ENCODE measurements at places on chromosomes 7 and 10.

GRCh38 chr7:6250364-6250833 is 22.0 kb downstream of the CYTH3 start:
- DNase-seq: no peak

GRCh38 chr10:133140417-133141143 is 19.4 kb upstream of the KNDC1 start:
- peak; percentile 22 for DNase-seq

- DNase-seq: no peak
These were observed 225.5 kb upstream of the GNAI1 start for GRCh38 chr7:79909176-79909575.

- DNase-seq: no peak
These were observed 187.4 kb upstream of the TMEM72 start for GRCh38 chr10:44723619-44724325.

- no peak for DNase-seq
These were observed 483.6 kb downstream of the INHBA start for GRCh38 chr7:41219276-41219675.

DNA sequence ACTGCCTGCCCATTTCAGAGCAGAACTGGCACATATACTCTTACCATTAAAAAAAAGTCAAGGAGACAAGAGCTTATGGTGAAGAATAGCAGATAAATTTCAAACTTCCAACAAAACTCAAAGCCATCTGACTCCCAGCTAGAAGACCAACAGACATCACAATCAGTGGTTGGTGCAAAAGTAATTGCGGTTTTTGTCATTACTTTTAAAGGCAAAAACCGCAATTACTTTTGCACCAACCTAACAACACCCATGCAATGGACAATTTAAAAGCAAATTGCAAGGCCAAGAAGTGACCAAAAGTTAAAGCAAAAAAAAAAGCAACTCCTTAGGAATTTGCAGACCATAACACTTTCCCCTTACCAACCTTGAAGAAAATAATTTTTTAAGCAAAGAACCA is 18.8 kb downstream of the GLI3 start:
- no peak for DNase-seq

DNA sequence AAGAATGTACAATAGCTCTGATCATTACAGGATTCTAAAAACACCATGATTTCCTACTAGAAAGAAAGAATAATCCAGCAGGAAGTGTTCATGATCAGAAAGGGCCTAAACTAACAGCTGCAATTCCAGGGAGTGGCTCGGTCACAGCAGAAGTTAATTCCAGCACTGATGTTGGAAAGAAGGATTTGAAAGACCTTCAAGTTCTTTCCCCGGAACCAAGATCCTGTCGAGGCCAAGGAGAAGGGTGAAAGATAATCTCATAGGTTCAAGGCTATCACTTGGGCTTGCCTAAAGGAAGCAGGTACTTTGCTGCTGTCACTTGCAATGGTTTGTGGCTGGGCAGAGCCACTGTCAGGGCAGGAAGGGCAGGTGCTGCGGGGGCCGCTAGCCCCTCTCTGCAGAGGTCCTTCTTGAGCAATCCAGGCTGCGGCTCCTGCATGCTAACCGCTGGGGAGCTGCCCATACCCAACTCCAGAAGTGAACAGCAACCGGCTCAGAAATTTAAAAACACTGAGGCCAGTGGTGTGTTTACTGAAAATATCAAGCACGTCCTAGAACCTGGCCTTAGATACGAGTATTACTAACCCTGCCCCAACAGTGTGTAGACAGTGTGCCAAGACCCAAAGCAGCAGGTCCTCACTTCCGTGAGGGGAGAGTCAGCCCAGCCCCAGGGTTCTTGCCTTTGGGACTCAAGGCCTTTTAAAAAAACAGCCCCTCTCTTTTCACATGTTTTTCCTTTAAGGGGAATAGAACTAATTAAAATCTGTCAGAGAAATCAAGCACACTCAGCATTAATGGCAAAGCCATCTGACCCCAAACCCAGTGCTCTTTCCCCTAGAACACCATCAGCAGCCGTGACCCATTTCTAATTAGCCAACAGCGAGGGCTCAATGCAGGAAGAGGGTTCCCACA is 76.8 kb downstream of the VIPR2 start:
- DNase-seq: no peak

DNA sequence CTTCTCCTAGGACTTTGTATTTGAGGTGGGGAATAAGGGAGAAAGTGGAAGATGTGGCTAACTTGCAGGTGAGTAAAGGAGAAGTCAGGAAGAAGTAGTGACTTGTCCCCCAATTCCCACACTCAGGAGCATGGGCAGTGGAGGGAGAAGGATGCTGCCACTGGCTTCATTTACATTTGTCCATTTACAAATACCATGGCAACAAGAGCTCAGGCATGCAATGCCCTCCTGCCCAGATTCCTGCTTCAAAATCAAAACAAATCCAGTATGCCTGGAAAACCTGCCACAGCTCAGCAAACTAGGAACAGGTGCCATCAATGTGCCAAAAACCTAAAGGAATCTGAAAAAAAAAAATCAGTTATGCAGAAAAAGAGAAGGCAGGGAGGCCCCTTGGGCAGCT is 139.9 kb downstream of the KCNMA1 start:
- no peak for DNase-seq

DNA sequence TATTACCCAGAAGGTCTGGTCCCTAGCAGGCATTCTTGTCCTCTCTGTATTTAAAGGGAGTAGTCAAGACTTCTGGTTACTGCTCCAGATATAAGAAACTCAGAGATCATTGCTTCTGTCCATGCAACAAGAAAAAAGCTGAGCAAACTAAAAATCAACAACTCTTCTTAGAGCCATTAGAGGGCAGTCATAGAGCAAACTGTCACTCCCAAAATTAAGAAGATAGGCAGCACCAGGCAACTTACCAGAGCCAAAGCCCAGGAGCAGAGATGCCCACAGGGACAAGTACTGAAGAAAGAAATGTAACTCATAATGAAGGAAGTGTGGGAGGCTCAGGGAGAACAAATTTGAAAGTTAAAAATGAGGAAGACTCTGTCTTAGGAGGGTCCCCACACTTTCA is 472.9 kb upstream of the COBL start:
- DNase-seq: no peak

Measured in activated naive CD8-positive, alpha-beta T cell treated with anti-CD3 and anti-CD28 coated beads, Interleukin-2, amount 10 ng/mL, durations not matched to agents 7 days and 5 days (primary cell).